Effector CD4-positive, alpha-beta T cell (primary cell): ENCODE measurements at places on chromosomes 12 and 14.

GRCh38 chr12:100326208-100326607, 30.7 kb upstream of the SLC17A8 start:
- no peak for DNase-seq

GRCh38 chr12:66756631-66757030, 77.8 kb upstream of the GRIP1 start:
- no peak for DNase-seq

DNA sequence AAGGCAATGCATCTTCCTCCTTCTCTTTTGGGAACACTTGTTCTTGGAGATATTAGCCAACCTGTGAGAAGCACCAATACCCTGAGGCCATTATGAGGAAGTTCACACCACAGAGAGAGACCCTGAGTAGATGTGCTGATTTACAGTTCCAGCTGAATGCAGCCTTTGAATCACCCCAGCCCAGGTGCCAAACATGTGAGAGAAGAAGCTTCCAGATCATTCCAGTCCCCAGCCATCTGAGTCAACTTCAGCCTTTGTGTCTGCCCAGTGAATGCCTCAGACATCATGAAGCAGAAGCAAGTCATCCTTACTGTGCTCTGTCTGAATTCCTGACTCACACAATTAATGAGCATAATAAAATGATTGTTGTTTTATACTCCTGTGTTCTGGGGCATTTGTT, 25.1 kb downstream of the C12orf42 start:
- no peak for DNase-seq

GRCh38 chr14:98280436-98280835, 991.6 kb downstream of the BCL11B start:
- DNase-seq = no peak

DNA sequence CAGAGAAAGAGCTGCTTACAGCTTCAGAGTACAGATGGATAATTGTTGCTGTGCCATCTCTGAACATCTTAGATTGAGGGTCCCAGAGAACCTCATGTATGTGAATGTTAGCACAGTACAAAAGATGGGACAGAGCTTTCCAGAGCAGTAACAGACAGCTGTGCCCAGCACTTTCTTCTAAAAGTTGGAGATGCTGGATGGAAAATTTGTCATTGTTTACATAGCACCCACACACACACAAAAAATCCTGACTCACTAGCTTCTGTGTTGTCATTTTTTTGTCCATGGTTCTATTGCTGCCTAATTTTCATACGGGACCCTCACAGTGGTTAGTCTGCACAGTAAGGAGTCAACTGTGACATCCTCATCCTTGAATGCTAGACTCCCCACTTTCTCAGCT, 374.7 kb downstream of the DIO2 start:
- DNase-seq = no peak

DNA sequence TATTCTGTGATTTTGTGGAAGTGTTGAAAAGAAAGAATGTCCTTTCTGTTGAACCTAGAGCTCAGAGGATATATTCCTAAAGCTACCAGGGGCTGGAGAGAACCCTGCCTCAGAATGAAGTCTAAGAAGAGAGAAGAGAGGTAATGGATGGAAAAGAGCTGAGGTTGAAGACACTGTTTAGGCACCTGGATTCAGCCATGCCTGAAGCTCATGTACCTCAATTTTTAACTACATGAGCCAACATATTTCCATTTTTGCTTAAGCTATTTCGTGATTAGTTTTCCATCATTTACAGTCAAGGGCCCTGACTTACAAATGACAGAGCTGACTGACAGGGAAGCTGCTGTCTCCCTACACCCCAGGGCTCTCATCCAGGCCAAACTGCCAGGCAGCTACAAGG, 10.7 kb downstream of the CAMKK2 start:
- no peak for DNase-seq

- DNase-seq = no peak
These were observed 45.4 kb downstream of the ATG14 start for GRCh38 chr14:55366271-55366670.

- no peak for DNase-seq
These were observed 40.1 kb downstream of the STXBP6 start for GRCh38 chr14:25009891-25010290.

DNA sequence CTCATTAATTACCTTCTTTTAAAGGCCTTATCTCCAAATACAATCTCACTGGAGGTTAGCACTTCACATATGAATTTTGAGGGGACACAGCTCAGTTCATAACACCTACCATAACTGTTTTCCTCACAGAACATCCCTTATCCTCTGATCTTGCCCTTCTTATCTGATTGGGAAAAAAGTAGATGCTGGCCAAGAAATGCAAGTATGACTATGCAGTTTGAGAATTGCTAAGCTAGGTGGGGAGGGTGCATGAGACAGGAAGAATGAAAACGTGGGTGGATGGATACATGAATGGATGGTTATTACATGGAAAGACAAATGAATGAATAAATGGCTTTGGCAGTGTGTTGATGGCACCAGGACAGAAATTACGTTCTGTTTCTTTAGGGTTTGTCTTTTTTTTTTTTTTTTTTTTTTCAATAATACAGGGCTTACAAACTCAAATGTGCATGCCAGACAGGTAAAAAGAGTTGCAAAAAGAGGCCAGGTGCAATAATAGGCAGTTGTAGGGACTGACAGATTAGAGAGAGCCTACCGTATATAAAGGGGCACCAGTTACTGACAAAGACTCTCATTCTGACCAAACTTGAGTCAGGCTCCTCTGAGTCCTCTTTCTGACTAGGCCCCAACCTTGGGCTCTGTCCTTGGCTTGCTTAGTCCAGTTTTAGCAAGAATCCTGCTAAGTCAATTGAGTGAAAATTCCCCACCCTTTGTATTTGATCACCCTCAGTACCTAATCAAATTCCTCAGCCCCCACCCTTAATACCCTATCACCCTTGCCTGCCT, 304.9 kb downstream of the ZFP36L1 start:
- no peak for DNase-seq

- no peak for DNase-seq
These were observed 10.1 kb downstream of the ZFYVE26 start for GRCh38 chr14:67806246-67806645.

GRCh38 chr12:57215668-57216013, 953 bp upstream of the NXPH4 start:
- DNase-seq = no peak

GRCh38 chr12:23540572-23540971, 408.9 kb downstream of the SOX5 start:
- no peak for DNase-seq

DNA sequence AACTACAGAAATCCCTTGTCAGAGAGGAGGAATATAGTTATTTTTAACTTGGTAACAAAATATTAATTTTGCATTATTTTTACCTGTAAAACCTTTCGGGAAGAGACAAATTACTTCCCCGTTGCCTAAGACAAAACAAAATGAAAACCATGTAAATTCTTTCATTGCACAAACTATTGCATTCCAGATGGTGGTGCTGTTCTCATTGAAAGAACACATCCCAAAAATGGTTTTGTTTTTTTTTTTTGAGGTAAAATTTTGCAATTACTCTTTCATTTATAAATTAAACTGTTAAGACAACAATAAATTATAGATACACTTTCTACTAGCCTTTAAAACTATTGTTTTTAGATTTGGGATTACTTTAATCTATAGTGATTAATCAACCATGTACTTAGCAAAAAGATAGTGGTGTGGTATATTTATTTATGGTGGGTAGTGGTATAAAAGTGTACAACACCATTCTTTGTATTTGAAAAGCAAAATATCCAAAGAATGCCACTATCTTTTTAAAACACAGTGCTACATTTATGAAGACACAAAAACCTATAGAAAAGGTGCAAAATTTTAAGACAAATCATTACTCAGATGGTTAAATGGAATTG, 115.5 kb downstream of the SLC38A1 start:
- DNase-seq = no peak

GRCh38 chr14:77906446-77906845, 106.5 kb downstream of the ADCK1 start:
- no peak for DNase-seq

- DNase-seq = no peak
These were observed at the start of gene USP44 for GRCh38 chr12:95551305-95551704. Gene USP44, minus strand, starts transcription at chr12:95551476. Its CDS starts 17,220 bp downstream, at chr12:95534256.

- DNase-seq = no peak
These were observed 302.7 kb downstream of the CEP128 start for GRCh38 chr14:80638620-80639515.

DNA sequence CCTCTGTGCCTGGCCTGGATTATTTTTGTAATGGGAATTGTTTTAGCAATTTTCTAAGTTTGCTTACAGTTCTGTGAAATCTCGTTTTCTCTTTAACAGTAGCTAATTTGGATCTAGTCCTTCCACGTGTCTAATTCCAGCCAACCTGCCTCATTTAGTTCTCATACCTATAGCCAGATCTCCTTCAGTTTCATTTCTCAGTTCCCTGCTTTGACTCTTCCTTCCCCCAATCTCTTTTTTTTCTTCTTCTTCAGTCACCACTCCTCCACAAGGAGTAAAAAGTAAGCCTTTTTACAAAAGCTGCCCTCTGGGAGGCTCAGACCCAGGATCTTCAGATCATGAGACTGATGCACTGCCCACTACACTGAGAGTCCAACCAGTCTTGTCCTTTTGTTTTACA, 1.4 kb downstream of the THTPA start:
- DNase-seq = no peak

- DNase-seq = peak; percentile 69
These were observed at the start of gene NDRG2 for GRCh38 chr14:21024585-21025370. Gene NDRG2, minus strand, starts transcription at chr14:21025061. Its CDS starts 1,746 bp downstream, at chr14:21023315.

DNA sequence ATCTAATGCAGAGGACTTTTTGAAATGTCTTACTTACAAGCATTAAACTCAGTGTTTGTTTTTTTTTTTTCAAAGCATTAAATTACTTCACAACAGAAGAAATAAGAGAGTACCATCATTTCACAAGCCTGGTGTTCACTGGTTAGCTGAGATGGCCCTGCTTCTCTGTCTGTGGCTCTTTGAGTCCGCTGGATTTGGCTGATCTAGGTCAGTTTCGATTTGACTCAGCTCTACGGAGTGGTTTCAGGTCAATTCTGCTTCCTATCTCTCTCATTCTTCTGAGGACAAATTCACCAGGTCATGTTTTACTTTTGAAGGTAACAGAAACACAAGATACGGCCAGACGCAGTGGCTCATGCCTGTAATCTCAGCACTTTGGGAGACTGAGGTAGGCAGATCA, 1066.1 kb downstream of the FLRT2 start:
- no peak for DNase-seq

DNA sequence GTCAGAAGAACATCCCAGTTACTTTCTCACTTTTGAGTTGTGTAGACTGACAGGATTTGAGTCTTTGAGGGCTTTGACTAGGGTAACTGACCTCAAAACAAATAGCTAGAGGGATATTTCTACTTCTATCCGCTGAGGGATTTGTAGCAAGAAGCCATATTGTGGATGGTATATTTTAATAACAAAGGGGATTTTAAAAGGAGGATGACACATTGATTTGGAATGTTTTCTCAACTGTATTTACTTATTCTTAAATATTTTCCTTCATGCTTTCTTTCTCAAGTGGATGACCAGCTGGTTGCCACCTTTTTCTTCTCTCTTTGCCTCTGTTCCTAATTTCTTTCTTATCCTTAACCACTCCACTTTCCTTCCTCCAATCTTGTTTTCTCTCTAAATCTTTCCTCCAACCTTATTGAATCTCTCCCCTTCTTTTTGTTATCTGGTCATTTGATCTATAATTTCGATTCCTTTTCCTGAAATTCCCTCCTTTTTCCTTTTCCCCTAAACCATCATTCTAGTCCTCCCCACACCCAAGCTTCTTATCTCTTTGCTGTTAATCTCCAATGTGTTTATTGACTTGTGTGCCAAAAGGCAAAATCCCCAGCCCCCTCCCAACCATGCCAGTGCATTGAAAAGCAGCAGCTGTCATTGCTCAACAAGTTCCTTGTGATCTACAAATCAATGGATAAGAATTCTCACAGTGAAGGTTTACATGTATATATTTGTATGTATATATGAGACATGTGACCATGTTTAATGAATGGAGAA, 411.6 kb downstream of the RAD51B start:
- DNase-seq = no peak

DNA sequence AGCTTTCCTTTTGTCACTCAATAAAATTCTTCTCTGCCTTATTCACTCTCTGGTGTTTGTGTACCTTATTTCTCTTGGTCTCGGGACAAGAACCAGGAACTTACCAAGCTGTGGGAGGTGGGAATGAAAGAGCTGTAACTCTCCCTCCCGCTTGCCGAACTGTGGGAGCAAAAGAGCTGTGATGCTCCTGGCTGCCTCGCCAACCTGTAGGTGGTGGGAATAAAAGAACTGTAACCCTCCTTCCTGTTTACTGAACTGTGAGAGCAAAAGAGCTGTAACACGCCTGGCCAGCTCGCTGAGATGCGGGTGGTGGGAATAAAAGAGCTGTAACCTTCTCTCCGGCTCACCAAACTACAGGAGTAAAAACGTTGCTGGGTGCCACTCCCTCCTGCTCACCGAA, 314.1 kb upstream of the LRIG3 start:
- DNase-seq = no peak

GRCh38 chr12:45439039-45439438, 223.1 kb downstream of the ANO6 start:
- DNase-seq = no peak

- DNase-seq = no peak
These were observed 59.4 kb upstream of the E2F7 start for GRCh38 chr12:77124767-77125166.

- no peak for DNase-seq
These were observed 97.0 kb upstream of the BCAT1 start for GRCh38 chr12:25045869-25046268.

DNA sequence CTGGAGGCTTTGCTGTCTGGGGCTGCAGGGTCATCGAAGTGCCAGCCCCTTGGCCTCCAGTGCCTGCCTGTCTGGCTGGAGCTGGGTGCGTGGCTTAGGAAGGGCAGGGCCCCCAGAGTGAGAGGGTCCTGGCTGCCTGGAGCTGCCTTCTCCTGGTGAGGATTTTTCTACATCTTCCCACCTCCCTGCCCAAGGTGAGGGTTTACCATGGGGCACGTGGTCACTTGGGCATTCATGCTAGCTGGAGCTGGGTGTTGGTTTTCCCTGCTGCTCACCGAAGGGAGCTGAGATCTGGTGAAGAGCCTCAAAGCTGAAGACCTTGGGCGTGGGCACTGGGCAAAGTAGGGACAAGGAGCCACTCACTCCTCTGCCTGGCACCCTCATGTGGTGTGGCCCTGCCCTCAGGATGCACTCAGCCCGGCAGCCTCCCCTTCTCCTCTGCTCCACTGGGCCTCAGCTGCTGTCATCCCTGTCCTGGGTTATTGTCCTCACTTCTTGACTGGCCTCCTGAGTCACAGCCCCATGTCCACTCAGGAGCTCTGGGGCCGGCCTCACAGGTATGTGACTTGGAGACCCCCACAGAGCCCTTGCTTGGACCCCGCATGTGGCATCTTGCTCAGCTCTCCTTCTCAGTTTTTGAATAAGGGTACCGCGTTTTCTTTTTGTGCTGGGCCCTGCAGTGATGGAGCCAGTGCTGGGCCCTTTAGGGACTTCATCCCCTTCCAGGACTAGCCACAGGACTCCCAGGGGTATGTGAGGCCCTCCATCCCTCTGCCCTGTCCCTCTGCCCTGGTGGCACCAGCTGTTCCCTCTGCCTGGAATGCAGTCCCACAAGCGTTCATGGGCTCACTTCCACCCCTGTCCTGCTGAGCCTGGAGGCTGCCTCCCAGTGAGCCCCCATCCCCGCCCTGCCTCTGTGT, 1.6 kb downstream of the CEP170B start:
- DNase-seq = no peak

GRCh38 chr14:91963465-91963864, 16.0 kb upstream of the FBLN5 start:
- DNase-seq = no peak
